ENCODE measurements at places on chromosomes 16 and 17. TPM values are rescaled to one million over a fixed set of nuclear protein-coding genes. Genes with fewer than 3 reads are reported as not detected.

Gene CD7
- 291 TPM for total RNA-seq

DNA sequence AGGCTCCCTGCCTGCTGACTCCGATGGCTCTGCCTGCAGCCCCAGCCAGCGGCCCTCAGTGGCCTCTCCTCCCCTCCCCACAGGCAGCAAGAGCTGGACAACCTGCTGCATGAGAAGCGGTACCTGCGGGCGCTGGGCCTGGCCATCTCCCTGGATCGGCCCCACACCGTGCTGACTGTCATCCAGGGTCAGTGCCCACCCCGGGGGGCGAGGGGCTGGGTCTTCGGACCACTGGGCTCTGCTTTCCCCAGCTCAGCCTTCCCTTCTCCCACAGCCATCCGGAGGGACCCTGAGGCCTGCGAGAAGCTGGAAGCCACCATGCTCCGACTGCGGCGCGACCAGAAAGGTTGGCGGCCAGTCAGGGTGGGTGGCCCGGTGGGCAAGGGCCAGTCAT, 3.4 kb downstream of the NOXO1 start:
- peaks cover 13% of the 10 kb centered on the region for H3K4me1 ChIP-seq
- H3K27me3 ChIP-seq = peaks cover 26% of the 10 kb centered on the region
- H3K4me3 ChIP-seq = no peak overlapping the region
- DNase-seq = no peak

- H3K27me3 ChIP-seq = no peaks in the 10 kb centered on the region
- no peak overlapping the region for H3K27ac ChIP-seq
- H3K36me3 ChIP-seq = peaks cover 8% of the 10 kb centered on the region
- no peak overlapping the region for H3K4me3 ChIP-seq
Observed at GRCh38 chr17:64126918-64127317, 3.0 kb downstream of the ERN1 start.

Gene SNAI3
- total RNA-seq = 2.2 TPM

Gene GAST
- total RNA-seq = not detected

Gene SULT1A4
- 1.6 TPM for total RNA-seq

DNA sequence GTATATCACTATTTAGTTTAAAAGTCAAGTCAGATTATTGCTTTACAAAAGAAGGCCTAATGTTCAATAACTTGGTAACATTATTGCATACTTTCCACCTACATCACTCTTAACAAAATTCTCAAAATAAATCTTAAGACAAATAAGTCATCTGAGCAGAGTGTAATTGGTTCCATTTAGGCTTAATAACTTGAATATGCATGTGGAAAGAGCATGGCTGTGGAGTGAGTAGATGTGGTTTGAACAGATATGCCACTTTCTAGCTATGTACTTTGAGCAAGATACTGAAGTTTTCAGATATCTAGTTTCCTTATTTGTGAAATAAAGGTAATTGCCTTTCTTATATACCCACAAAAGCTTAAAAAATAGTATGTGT, 6.7 kb upstream of the EVI2A start:
- DNase-seq = no peak
- peak overlapping the region; percentile 19 for H3K4me3 ChIP-seq
- H3K4me1 ChIP-seq = peaks cover 46% of the 10 kb centered on the region
- H3K27ac ChIP-seq = peak overlapping the region; percentile 79
- no peaks in the 10 kb centered on the region for H3K27me3 ChIP-seq

DNA sequence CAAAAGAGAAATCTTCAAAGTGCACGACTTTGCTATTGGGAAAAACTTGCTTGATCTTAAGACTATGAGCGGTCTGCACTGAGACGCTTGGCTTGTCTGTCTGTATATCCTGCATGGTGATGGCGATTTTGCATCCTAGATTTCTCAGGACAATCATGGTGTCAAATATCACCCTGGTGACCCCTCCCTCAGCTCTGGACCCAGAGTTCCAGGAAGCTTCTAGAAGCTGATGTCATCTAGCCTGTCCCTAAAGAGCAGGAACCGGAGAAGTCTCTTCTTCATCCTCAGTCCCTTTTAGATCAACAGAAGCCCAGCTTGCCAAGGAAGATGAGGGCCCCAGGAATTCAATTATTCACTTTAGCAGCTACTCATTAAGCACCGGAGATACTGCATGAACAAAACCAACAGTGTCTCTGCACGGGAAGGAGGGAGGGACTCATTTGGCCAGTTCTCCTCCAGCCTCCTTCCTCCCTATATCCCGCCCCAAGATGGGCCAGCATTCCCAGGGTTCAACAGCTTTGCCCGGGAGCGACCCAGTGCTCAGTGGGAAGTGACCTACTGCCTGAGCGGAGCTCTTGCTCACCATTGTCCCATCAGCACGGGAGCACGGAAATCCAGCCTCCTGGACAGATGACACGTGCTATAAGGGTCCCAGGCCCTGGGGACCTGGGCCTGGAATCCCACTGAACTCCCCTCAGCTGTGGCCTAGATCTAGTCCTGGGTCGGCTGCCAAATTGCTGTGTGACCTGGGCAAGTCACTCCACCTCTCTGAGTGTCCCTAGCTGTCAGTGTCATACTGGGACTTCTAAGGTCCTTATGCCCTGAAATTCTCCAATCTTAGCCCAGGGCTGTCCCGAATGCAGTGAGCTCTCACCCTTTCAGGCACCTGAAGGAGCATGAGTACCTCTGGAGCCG, 3.8 kb downstream of the EMP2 start:
- no peak overlapping the region for H3K27ac ChIP-seq
- no peak overlapping the region for H3K4me3 ChIP-seq
- no peaks in the 10 kb centered on the region for H3K36me3 ChIP-seq
- peaks cover 47% of the 10 kb centered on the region for H3K27me3 ChIP-seq
- no peak for DNase-seq

Gene MTHFSD
- 22.5 TPM for total RNA-seq

Gene HOXB3
- total RNA-seq = 1.4 TPM

Gene ATF7IP2
- total RNA-seq = 20.3 TPM

Gene LLGL2
- total RNA-seq = 4.8 TPM

GRCh38 chr17:36593656-36594316, 2.1 kb downstream of the DHRS11 start:
- H3K36me3 ChIP-seq = peaks cover 8% of the 10 kb centered on the region
- no peaks in the 10 kb centered on the region for H3K27me3 ChIP-seq
- H3K4me3 ChIP-seq = no peak overlapping the region
- peaks cover 26% of the 10 kb centered on the region for H3K4me1 ChIP-seq

Gene TM4SF5
- not detected for total RNA-seq

Gene TMEM235
- not detected for total RNA-seq

DNA sequence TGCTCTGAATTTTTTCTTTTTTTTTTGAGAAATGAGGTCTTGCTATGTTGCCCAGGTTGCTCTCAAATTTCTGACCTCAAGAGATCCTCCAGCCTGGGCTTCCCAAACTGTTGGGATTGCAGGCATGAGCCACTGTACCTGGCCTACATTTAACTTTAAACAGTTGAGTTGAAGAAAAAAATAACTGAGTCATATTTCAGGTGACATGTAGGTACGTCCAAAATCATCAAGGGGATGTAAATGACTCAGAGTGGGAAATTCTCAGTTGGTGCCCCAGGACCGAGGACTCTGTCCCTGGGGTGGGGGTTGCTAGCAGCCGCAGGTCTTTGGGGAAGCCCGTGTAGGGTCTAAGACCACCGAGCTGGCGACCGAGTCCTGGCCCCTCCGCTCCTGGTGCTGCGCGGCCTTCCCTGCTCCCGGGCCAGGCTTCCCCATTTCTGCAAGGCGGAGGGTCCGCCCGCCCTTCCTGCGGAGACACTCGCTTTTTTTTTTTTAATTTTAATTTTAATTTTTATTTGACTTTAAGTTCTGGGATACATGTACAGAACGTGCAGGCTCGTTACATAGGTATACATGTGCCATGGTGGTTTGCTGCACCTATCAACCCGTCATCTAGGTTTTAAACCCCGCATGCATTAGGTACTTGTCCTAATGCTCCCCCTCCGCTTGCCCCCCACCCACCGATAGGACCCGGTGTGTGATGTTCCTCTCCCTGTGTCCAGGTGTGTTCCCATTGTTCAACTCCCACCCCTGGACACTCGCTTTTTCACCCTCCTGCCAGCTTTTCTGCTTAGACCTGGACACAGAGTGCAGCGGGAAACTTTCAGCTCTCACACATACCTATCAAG, 12.7 kb upstream of the N4BP1 start:
- H3K36me3 ChIP-seq = no peaks in the 10 kb centered on the region
- no peak for DNase-seq
- H3K27ac ChIP-seq = peak overlapping the region; percentile 70
- no peaks in the 10 kb centered on the region for H3K27me3 ChIP-seq
- peak overlapping the region; percentile 76 for H3K4me3 ChIP-seq

Gene ZG16
- not detected for total RNA-seq

DNA sequence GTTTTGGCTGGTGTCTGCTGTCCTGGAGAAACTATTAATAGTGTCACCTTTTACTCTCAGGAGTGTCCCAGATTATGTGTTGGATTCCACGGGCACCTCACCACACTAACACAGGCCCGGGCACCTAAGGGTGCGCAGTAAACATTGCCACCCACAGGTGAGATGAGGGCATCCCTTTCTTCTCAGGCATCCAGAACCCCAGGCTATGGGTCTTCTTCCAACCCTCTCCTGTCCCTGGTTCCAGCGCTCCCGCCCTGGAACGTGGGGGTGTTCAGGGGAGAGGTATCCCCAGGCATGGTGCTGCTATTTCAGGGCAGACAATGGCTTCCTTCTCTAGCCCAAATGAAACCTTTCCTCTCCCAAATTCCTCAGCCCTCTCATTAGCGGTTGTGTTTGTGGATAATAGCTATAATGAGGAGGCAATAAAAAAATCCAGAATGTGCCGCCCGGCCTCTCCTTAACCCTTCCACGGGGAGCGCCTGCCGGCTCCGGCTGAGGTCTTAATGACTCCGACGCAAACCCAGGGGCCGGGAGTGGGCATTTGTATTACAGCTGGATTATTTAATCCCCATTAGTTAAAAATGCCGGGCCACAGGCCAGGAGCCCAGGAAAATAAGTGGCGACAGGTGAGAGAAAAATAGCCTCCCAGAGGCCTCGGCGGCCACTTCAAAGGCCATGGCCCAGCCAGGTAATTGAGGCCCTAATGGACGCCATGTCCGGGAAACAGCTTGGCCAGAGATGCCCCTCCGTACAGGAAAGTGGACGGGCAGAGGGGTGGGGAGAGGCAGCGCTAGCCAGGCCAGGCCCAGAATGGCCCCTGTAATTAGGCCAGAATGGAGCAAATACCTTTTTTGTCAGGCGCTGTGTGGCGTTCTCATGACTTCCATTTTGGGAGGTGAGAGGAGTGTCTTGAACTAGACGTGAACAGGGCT, 102.8 kb downstream of the IRX5 start:
- no peaks in the 10 kb centered on the region for H3K4me1 ChIP-seq
- H3K27ac ChIP-seq = no peak overlapping the region
- no peak overlapping the region for H3K4me3 ChIP-seq
- no peaks in the 10 kb centered on the region for H3K36me3 ChIP-seq
- H3K27me3 ChIP-seq = peaks cover 9% of the 10 kb centered on the region

GRCh38 chr16:57559072-57559790, 16.8 kb downstream of the ADGRG5 start:
- no peak for DNase-seq
- peaks cover 9% of the 10 kb centered on the region for H3K36me3 ChIP-seq
- no peak overlapping the region for H3K4me3 ChIP-seq
- peaks cover 6% of the 10 kb centered on the region for H3K4me1 ChIP-seq
- H3K27me3 ChIP-seq = no peaks in the 10 kb centered on the region

DNA sequence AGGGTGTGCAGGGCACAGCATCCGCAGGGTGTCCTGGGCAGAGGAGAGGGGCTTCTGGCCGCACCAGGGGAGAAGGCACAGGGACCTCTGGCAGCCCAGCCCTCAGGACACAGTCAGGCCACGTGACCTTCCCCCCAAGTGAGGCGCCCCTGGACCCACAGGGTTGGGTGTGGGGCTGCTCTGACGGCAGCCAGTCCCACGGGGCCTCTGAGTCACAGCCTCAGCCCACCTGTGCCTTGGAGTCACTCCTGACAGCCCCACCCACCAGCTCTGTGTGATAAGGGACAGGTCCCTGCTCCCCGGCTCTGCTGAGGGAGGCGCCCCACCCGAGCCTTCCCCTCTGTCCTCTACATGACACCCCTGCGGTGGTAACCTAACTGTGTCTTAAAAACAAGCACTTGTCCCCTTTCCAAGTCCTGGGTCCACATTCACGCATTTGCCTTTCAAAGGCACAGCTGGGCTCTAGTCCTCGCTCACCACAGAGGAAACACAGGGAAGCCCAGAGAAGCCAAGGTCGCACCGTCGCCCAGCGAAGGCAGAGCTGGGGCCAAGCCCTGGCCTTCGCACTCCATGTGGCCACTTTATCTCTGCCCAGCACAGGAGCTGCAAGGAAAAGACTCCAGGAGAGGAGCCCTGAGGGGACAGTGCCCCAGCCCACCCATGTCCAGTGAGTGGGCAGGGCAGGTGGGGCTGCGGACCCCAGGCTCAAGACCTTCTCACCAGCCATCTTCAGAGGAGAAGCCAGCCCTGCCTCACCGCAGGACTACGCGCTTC, 5.1 kb upstream of the NPTX1 start:
- no peak for DNase-seq
- H3K27ac ChIP-seq = no peak overlapping the region
- peaks cover 7% of the 10 kb centered on the region for H3K4me1 ChIP-seq
- H3K27me3 ChIP-seq = peaks cover 63% of the 10 kb centered on the region
- H3K4me3 ChIP-seq = no peak overlapping the region

DNA sequence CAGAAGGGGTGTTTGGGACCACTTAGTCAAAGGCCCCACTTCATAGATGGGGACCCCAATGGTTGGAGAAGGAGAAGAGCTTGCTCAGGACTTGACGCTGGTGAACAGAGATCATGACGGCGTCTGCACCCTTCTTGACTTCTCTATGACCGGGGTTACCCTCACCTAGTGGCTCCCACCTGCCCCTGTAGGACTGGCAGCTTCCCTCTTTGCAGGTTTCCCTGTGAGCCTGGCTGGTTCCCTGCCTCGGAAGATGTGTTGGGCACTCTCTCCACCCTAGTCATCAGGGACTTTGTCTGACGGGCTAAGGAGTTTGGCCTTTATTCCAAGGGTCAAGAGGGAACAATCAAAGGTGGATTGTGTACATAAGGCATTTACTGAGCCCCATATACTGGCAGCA, 22.7 kb downstream of the TBX4 start:
- no peak for DNase-seq
- peaks cover 5% of the 10 kb centered on the region for H3K27me3 ChIP-seq
- H3K4me1 ChIP-seq = no peaks in the 10 kb centered on the region
- H3K36me3 ChIP-seq = no peaks in the 10 kb centered on the region
- no peak overlapping the region for H3K4me3 ChIP-seq

All from activated naive CD8-positive, alpha-beta T cell treated with anti-CD3 and anti-CD28 coated beads for 36 hours (primary cell).